Posterior vena cava (tissue), 2 donors: ENCODE measurements at places on chromosomes 3 and 15. TPM values are rescaled to one million over a fixed set of nuclear protein-coding genes. Genes with fewer than 3 reads are reported as not detected.

DNA sequence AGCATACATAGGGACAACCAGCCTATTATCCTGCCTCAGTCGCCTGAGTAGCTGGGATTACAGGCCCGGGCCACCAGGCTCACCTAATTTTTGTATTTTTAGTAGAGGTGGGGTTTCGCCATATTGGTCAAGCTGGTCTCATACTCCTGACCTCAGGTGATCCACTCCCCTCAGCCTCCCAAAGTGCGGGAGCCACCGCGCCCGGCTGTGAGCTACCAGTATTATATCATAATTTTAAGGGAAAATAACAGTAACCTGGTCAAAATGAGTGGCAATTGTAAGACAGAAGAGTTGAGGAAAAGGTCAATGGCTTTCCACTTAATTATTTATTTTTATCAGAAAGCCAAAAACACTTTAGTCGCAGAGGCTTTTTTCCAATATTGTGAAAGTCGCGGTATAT, 652.6 kb upstream of the BCHE start:
- DNase-seq = no peak

GRCh38 chr3:37229740-37230139, 55.4 kb upstream of the LRRFIP2 start:
- DNase-seq = no peak

DNA sequence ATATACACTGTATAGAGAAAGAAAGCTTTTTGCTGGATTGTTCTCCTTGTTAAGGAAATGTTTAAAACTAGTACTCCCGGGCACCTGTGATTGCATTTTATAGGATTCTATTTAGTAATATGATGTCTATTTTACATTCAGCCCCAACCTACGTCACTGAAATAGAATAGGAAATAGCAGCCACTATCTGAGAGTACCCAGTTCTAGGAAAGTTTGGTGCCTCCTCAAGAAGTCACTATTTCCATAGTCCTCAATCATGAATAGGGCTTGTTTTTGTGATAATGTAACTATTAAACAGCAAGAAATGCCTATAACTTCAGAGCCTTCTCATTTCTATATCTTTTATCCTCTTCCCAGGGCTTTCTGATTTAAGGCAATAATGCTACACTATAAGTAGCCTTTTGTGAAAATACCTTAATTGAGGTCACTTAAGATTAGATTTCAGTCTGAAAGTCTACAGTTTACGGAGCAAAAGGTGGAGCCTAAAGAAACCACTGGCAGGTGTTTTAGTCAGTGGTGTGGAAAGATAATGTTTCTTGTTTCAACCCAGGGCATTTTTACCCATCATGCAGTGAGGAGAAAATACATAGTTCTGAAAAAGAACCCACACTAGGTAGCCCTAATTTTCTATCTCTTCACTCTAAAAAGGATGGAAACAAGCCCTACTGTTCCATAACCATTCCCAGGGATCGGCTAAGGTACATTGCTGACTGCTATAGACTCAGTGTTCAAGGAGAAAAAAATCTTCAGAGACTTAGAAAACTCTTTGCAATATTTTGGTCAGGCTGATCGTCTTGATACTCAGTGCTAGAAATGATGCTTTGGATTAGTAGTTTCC, 38.7 kb downstream of the TIGIT start:
- DNase-seq = no peak

DNA sequence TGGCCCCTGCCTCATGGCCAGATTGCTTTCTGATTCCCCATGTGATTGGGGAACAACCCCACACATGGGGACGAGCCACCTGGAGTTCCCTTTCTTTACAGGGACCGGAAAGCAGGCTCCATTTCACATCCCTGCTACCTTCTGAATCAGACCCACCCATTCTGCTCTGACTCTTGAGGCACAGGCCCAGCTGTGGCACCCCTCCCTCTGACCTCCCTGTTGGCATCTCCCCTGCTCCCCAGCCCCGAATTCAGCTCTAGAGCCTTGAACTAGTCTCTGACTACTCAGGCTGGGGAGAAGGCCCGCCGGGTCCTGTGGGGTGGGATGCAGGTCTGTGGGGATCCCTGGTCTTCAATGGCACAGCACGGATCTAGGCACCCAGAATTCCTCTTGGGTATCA, 12.1 kb downstream of the FAM3D start:
- DNase-seq = no peak

DNA sequence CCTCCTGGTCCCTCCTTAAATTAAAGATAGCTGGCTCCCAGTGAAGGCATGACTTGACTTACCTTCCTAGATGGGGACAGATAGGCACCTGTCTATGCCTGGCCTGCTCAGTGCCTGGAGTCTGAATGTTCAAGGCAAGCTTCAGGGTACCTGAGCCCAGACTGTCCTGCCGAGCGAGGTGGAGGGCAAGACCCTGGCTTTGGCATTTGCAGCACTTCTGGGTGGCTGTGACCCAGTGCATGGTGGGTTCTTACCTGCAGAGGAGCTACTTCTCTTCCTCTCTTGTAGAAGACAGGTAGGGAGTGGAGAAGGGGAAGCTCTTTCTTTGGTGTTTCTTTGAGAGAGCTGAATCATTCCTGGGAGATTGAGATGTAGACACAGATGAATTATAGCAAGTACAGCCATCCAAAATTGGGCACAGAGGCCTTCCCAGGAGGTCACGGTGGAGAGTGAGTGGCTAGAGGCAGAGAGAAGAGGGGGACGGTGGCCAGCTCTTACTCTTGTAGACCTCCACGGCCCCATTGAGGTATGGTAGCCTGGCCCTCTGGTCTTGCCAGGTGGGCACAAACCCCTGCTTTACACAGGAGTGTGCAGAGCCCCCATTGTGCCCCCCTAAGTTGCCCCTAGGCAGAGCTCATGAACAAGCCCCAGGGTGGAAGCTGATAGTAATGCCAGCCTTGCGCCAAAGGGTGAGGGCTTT, 402.5 kb upstream of the TPM1 start:
- DNase-seq = no peak

DNA sequence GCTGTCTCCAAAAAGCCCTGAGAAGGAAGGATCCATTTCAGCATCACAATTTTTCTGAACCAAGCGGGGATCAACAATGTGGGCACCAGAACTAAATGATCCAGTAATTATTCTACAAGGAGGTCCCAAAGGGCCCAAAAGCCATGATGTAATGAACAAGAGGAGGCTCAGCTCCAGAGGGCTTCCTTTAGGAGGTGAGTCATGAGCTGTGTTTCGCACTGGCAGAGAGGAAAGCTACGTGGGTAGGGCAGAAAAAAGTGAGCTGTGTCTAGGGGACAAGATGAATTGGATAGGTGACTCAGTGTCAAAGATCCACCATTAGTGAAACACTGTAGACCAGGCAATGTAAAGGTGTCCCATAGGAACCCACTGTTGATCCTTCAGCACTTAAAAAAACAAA, 113.4 kb downstream of the RORA start:
- DNase-seq = no peak

DNA sequence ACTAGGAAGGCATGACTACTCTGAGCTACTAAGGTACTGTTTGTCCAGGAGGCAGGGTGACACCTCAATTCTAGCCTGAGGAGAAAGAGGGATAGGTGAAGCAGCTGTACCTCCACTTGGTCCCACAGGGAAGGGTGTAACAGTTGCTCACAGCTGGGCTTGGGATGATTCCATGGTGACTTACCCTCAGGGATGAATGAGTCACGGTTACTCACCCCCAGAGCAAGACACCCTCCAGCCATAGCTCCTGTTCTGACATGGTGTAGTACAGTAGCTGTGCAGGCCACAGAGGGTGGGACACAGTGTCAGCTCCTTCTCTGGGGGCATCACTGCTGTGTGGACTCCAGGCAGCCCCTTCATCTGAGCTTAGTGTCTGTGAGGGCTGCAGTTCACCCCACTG, 868.6 kb upstream of the SEMA6D start:
- no peak for DNase-seq

DNA sequence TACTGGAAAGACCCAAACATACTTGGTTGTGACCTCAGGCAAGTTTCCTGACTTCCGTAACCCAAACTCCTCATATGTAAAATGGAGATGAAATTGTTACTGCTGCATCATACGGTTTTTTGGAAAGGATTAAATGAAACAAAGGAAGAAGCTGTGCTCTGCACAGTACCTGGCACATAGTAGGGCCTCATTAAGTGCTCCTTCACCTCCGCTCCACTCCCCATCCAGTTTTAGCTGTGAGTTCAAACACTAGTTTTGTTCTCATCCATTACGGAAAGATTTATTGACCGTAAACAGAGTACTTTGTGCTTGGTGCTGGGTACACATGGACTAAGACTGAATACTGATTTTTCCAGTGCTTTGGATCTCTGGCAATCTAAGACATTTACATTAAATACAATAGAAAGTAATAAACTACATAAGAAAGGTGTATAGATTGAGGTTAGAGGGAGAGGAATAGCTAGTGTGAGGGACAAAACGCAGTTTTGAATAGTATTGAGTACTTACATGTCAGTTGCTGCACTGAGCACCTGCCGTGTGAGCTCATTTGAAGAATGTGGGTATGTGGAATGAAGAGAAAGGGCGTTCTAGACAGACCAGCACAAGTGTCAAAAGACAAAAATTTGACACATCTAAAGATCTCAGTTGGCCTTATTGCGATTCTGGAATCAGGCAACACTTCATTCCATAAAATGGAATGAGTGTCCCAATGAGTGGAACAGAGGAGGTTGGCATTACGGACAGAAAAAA, 594 bp upstream of the ICE2 start:
- DNase-seq = no peak

DNA sequence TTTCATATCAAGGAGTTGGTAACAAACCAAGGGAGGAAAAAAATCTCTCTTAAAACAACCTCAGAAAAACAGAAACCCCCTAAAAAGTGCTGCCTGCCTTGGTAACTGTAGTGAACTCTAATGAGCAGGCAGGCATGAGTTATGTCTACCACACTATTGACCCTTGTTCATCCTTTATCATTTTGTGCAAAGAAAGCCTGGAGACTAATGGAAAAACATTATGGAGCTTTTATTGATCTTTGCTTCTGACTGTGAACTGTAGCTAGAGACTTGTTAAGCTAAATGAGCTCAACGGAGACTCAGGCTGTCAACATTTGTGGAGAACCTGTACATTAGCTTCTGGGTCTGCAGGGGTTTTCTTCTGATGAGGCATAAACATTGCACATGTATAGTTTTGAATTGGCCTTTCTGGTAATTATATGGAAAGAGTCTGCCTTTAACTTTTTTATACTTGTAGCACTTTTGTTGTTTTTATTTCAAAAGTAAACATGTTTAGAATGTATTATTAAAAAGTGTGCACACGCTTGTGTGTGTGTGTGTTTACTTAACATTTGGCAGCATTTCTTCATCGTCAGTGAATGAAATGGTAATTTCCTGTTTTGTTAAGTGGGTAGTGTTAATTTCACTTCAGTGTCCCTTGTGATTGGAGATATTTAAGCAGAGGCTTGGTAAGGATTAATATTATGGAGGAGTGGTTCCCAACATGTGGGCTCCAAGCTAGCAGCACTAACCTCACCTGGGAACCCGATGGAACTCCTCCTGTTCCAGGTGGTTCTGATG, 15.9 kb upstream of the SPTSSB start:
- no peak for DNase-seq

GRCh38 chr15:50810128-50810527, 44.6 kb upstream of the SPPL2A start:
- DNase-seq = no peak

DNA sequence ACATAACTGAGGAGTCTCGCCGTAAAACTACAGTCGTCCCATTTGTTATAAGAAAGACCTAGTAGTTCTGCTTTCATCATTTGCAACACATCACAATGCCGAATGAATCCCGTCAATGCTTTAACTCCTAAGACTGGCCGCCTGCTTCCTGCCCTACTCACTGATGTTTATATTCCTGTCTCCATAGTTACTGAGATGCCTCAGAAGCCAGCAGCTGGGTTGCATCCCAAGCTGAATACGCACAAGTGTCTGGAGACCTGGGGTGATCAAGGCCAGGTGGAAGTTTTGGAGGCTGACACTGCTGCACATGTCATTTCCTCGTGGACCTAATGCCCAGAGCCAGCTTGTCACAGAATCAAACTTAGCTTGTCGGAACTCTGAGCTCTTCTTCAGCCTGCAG, 95.2 kb upstream of the UBE2E1 start:
- DNase-seq = no peak

DNA sequence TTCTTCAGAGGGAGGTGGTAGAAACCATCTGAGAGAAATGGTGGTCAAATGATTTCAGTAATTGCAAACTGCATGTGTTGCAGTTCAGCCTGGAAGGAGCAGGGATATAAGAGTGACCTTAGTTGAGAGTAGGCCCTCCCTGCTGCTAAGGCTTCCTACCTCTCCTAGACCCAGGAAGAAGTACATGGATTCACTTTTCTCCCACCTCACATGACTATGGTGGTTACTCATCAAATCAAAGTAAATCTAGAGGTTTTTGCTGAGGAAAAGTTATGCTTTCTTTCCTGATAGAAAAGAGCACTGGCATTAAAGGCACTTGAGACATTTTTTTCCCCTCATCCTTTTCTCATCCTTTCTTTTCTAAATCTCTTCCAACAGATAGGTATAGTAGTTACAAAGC, 43.2 kb upstream of the LEKR1 start:
- no peak for DNase-seq

- no peak for DNase-seq
Observed at GRCh38 chr3:172622916-172623700, 87.8 kb downstream of the NCEH1 start.

- DNase-seq = no peak
Observed at GRCh38 chr3:58027704-58028317, 19.6 kb downstream of the FLNB start.

DNA sequence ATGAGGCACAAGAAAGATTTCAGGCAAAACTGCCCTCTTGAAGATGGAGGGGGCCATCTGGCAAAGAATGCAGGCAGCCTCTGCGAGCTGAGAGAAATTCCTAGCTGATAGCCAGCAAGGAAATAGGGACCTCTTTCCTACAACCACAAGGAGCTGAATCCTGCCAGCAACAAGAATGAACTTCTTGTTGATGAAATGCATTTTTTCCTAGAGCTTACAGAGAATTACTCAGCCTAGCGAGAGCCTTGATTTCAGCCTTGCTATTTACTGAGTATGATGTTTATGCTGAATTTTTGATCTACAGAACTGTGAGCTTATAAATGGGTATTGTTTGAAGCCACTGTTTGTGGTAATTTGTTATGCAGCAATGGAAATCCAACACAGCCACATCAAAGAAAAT, 148.5 kb upstream of the NAALADL2 start:
- no peak for DNase-seq

DNA sequence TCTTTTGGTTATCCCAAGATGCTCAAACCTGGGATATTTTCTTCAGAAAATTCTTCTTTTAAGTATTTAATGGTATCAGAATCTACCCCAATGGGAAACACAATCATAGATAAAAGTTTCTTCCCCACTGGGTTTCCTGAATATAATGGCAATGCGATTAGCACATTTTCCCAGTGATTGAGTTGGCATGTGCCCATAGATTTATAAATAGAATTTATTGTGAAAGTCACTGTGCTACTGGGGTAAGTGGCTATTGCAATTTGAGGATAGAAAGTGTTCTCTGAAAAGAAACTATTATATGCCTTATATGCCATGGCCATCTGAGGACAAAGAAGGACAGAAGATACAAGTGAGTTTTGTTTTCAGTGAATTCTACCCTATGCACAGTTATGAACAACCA, 99.0 kb upstream of the RBMS3 start:
- DNase-seq = no peak

The ARL14 gene
- total RNA-seq = not detected

The TLR9 gene
- 0.52 TPM for total RNA-seq

The GOLGA8S gene
- total RNA-seq = 0.60 TPM

The CLRN1 gene
- not detected for total RNA-seq

The CALML4 gene
- 5.7 TPM for total RNA-seq
